NCI-H69 (cell line): ENCODE measurements at places on chromosomes 4 and X.

- DNase-seq, result no peak
Measured at GRCh38 chr4:94408549-94409374, 43.0 kb upstream of the PDLIM5 start.

GRCh38 chr4:4641661-4642495 lies 100.0 kb upstream of the STX18 start:
- peak; percentile 54 for DNase-seq

GRCh38 chr4:173934201-173934600 lies 349.3 kb downstream of the FBXO8 start:
- DNase-seq, result no peak

- DNase-seq, result peak; percentile 34
Measured at GRCh38 chr4:32775049-32775448, 2054.9 kb downstream of the PCDH7 start.

DNA sequence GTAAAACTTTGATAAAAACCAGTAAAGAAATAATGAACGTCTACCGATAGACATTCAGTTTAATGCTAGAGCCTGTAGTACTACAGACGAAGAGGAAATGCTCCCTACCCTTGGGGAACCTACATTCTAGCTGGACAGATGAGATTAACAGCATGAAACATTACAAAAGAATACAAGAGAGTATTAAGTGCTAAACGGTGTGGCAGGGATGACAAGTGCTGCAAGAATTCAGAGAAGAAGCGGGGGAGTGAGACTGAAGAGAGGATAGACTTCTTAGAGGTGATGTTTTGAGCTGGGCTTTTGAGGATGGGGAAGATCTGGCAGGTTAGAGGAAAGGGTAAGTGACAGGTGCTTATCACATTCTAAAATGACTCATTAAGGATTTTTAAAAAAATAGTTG lies 52.6 kb upstream of the ESX1 start:
- DNase-seq, result no peak

DNA sequence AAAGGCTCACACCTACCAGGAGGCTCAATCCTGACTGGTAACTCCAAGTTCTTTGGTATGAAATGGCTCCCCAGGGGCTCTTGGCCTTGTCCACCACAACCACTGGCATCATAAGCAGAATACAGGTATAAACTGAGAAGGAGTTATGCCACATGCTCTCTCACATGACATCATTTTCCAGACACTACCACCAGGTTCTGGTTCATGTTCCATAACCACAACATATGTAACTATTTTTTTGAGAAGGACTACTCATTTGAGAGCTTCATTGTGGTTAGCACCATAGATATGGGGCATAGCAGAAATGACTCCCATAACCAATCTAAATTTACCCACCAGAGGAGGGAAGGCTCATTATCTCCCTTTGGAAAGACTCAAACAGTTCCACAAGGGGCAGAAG lies 19.6 kb downstream of the PRDM5 start:
- DNase-seq, result no peak

GRCh38 chr4:77158487-77158861 lies 1.5 kb downstream of the CCNG2 start:
- DNase-seq, result no peak
